ENCODE measurements at places on chromosomes 7 and 10. TPM values are rescaled to one million over a fixed set of nuclear protein-coding genes. Genes with fewer than 3 reads are reported as not detected.

- H3K4me1 ChIP-seq: no peaks in the 10 kb centered on the region
- no peaks in the 10 kb centered on the region for H3K36me3 ChIP-seq
- no peak overlapping the region for H3K4me3 ChIP-seq
These were observed 121.5 kb downstream of the CRPPA start for GRCh38 chr7:16299853-16300252.

MINDY4 gene
- total RNA-seq: 1.8 TPM

GOLGA7B gene
- total RNA-seq: 12.6 TPM

IGF2BP3 gene
- total RNA-seq: 1.2 TPM

DNA sequence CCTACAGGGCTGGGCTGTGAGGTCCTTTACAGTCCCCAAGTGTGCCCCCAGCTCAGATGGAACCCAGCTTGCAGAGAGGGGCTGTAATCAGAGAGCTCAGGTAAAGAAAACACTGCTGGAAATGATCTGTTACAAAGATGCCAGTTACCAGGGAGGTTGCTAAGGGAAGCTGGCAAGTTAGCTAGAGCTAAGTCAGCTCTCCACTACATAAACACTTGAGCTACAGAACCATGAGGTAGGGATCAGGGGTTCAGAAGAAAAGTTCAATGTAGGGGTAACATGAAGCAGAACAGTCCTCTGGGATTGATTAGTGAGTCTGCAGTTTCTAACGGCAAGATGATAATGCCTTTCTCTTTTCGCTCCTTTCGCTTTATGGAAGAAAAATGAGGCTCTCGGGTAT lies 53.1 kb upstream of the TM9SF3 start:
- H3K4me1 ChIP-seq: peaks cover 4% of the 10 kb centered on the region
- no peak for DNase-seq
- H3K27me3 ChIP-seq: peaks cover 3% of the 10 kb centered on the region

SAMD9L gene
- total RNA-seq: 166 TPM

LRRC17 gene
- total RNA-seq: 0.30 TPM

SEC61G gene
- total RNA-seq: 106 TPM

DNA sequence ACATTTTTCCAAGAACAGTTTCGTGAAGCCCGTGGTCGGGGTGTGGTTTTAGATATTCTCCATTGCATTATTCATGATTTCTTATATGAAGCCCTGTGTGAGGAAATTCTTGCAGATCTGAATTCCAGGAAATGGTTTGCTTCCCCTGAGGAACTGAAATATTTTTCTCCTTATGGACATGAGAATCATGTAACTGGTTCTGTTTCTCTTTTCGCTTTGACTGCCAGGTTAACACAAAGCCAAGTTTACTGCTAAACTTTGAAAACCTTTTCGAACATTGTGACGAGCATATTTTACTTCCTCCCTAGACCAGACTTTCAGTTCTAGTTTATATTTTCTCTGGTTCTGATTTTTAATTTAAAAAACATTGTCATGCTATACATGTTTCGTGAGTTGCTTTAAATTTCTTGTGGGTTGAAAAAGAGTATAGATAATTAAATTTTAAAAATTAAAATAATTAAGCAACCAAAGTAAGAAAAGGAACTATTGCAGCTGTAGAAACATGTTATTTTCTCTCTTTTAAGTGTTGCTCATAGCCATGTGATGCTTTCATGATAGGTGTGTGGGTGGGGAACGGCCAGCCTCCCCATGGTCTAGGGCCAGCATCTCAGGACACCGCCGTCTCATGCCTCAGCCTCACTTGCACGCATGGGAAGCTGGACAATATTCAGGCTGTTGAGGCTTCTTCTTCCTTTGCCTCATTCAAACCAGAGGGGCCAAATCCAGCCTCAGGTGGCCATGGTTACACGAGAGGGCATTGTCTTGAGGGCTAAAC lies 97.1 kb downstream of the CREB5 start:
- no peak for DNase-seq
- H3K4me1 ChIP-seq: peaks cover 3% of the 10 kb centered on the region
- no peak overlapping the region for H3K4me3 ChIP-seq
- H3K36me3 ChIP-seq: no peaks in the 10 kb centered on the region

GRCh38 chr10:27104919-27105318 lies 4.6 kb upstream of the ANKRD26 start:
- peaks cover 44% of the 10 kb centered on the region for H3K4me1 ChIP-seq
- no peak overlapping the region for H3K4me3 ChIP-seq
- peak overlapping the region; percentile 84 for H3K27ac ChIP-seq
- no peaks in the 10 kb centered on the region for H3K27me3 ChIP-seq
- peak; percentile 27 for DNase-seq

DNA sequence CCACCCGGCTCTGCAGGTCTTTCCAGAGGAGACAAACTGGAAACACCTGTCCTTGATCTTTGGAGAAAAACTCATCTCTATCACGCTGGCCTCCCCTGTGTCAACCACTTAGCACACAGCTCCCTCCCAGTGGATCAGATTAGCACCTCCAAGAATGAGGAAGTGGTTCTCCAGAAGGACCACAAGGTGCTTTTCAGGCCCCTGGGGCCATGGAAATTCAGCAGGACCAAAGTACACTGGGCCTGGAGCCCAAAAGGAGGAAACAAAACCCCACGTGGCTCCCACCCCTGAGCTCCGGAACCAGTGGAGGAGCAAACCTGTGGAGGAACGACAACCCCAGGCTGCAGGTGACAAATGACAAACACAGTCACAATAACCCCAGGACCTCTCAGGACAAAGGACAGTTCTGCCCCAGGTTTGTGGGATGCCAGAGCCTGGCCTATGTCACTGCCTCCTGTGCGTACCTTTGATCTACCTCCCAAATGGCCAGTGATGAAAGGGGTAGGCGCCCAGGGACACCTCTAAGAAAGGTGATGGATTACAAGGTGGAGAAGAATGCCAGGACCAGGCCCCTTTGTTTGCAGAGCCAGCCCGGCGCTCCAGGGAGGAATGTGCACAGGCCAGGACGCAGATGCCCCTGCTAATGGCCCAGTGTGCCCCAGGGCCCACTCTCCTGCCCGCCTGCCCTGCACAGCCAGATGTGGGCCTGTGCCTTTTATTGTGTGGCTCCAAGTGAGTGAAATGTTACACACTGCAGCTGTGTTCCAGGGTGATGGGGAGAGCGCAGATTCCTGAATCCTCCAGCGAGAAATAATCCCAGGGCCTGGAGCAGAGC lies 5.7 kb downstream of the TNS3 start:
- H3K4me3 ChIP-seq: no peak overlapping the region
- no peaks in the 10 kb centered on the region for H3K4me1 ChIP-seq
- no peaks in the 10 kb centered on the region for H3K36me3 ChIP-seq
- no peak overlapping the region for H3K27ac ChIP-seq

CRPPA gene
- 0.58 TPM for total RNA-seq

NME8 gene
- total RNA-seq: not detected

DNA sequence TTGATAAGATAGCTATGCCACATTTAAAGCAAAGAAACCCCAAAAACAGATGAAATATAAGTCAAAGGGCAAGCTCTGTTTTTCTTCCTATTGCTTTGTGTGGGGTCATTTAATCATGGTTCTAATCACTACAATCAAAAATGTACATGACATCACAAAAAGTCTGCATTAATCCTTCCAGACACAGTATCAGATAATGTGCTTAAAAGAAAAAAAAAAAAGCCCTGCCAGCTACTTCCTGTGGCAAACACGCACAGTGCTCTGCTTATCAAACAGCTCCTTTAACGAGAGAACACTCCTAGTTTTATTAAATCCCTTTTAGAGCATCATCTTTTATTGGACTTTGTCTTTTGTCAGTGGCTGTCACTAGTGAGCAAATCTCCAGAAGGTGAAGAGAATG lies 1005.8 kb downstream of the GATA3 start:
- no peak for DNase-seq
- H3K27ac ChIP-seq: peak overlapping the region; percentile 38
- H3K4me1 ChIP-seq: peaks cover 11% of the 10 kb centered on the region
- H3K27me3 ChIP-seq: no peaks in the 10 kb centered on the region
- peaks cover 3% of the 10 kb centered on the region for H3K36me3 ChIP-seq
